ENCODE measurements at places on chromosomes 1 and 21.

DNA sequence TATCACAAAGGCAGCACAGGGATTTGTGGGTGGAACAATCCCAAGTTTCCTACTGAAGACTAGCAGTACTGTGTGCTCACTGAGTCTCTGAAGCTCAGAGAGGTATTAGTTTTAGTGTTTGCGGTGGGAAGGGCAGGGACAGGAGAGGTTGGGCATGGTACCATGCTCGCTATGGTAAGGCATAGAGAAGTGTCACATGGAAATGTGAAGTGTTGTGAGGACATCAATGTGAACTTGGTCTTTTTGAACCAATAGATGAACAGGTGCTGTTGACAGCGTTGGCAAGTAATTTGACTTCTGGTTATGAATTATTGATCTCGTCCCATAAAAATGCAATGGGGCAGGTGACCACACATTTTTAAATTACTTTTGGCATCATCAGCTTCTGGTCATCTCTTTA, 55.8 kb upstream of the ADAMTS1 start:
- no peak for DNase-seq

DNA sequence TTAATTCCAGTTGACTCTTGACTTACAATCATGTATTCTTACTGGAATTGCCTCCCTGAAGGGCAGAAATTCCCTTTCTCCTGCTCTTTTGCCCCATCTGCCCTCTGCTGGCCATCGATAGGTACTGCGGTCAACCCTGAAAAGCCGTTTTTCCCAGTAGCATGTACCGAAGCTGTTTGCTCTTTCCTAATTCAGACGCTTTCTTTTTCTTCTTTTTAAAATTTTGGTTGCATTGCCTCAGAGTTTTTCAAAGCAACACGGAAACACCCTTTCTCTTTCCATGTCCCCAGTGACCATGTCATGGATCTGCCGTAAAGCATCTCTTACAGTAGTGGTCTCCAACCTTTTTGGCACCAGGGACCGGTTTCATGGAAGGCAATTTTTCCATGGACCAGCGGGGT, 164.2 kb upstream of the C1orf21 start:
- DNase-seq: no peak

DNA sequence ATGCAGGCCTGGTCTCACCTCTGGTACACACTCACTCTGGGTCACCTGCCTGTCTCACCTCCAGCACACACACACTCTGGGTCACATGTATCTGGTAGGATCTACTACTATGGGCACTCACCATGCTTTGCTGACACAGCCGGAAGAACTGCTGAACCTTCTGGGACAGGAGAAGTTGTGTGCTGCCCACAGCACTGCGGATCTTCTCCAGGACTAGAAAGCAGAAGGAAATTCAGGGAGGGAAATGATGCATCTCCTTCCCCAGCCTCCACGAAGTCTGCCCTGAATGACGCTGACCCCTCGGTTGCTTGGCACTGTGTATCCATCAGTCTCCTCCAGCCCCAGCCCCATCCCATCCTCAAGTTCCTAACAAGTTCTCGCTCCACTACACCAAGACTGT, 7.9 kb upstream of the SMIM12 start:
- no peak for DNase-seq

DNA sequence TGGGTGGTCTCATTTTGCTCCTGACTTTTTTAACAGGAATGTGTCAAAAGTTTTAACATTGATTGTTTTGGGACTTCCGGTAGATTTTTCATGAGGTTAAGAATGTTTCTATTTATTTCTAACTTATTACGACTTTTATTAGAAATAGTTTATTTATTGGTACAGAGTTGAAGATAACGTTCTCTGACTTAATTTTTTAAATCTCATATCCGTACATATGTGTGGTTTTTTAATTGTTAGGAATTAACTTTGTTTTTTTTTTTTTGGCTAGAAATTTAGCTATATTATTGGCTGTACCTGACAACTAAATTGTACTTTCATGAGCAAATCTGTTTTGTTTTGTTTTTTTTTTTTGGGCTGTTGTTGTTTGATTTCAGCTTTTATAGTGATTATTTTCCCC, 32.0 kb downstream of the RNF2 start:
- DNase-seq: no peak
